ENCODE measurements at places on chromosomes 11 and 22.

DNA sequence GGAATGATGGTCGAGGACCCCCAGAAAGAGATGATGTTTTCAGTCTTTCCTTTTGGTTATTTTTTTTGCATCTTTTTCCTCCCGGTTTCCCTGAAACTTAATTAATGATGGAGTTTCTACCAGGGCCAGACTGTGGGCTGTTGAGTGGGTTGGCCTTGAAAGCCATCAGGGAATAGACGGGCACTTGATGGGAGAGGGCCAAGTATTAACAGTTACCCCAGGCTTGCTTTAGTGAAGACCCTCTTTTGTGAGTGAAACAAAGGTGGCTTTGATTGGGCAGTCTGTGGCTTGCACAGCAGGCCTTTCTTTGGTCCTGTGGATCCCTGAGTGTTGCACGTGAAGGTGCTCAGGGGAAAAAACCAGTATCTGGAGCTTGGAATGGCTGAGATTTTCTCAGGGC lies 56.9 kb downstream of the AMOTL1 start:
- DNase-seq: no peak

- DNase-seq: no peak
Measured at GRCh38 chr11:11349870-11350337, 3.1 kb downstream of the CSNK2A3 start.

DNA sequence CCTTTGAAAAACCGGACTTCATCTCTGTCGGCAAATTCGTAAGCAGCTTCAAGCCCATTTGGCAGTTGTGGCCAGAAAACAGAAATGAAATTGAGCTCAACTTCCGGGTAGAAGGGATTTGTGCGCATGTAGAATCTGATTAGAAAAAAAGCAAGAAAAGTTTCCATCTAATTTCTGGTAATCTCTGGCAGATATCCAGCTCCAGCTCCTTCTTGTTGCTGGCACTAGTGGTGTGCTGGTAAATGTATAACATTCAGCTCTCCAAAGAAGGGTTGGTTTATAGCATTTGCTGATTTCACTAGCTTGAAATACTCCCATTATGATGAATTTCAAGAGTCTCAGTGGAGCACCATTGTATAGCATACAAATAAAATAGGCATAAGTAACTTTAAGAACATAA lies 5.4 kb downstream of the MMP1 start:
- DNase-seq: no peak

DNA sequence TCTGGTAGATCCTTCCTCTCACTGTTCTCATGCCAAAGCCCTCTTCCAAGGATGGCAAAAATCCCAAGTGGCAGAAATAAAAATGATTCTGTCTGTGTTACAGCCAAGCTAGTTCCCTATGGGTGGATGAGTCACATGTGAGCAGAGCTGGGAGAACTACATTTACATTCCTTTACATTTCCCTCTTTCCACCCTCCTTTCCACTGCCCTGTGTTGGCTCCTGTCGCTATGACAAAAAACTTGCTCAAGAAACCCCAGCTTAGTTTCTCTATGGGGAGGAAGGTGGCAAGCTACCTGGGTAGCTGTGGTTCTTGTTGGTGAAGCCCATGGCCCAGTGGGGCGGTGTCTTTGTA lies 10.2 kb upstream of the DDB2 start:
- no peak for DNase-seq

DNA sequence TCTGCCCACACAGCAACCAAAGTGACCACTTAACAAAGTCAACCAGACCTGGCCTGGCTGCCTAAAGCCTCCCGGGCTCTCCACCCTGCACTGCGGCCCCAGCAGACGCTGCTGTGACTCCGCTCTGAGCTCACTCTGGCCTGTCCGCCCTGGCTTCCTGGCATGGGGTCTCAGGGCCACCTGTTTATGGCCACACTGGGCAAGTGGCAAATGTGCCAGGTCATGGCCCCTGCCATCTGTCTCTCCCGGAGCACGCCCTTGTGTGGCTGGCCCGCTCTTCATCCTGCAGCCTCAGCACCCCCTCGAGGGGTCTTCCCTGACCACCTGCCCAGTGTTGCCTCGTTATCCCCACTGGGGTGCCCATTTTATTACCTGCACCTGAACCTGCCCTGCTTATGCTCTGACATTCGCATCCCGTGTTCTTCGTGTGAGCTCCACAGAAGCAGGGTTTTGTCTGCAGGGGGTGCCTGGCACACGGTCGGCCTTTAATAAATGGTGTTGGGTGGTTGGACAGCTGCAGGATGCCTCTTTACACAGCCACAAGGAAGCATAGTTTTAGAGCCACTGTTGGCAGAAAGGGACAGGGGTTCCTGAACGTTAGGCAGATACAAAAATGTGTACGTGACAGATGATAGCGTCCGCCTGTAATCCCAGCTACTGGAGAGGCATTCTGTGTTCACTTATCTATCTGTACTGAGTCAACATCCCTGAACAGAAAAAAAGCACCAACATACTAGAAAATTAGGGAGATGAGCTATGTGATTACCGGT lies 785.6 kb downstream of the TBC1D22A start:
- DNase-seq: no peak

- DNase-seq: no peak
Measured at GRCh38 chr11:69971741-69972140, 106.4 kb upstream of the ANO1 start.

DNA sequence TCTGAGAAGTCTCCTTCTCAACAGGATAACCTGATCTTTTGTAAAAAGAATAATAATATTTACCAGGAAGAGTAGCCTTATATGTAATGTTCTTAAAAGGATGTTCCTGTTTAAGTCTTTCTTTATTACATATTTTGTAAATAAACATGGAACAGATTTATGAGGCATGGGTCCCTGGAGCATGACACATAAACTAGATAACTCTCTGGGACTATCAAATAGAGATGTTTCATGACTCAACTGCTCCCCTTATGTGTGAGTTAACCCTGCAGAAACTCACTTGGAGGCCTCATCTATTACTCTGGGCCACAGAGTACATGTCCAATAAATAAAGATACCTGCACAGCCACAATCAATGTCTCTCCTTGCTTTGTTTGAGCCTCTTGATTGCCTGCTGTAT lies 64.6 kb downstream of the GDPD4 start:
- no peak for DNase-seq

GRCh38 chr11:30652801-30653200 lies 66.6 kb upstream of the MPPED2 start:
- no peak for DNase-seq

GRCh38 chr11:33684003-33684706 lies 16.5 kb downstream of the C11orf91 start:
- DNase-seq: no peak

DNA sequence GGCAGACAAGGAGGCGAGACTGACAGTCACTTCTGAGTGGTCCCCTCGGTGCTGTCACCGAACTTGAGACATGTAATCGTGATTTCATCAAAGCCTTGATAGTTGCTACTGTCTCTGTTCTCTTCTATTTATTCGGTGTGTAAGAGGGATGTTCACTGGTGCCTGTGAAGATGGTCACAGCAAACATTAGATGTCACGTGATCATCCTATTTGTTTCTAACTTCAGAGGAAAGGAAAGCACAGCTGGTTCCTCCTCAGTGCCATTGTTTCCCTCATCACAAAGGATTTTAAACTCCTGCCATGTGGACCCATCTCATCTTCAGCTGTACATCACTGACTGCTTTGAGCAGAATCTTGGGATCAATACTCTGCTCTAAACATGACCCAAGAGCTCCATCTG lies 73.1 kb upstream of the CLMP start:
- DNase-seq: no peak
